ENCODE measurements at places on chromosomes 12 and 14. TPM values are rescaled to one million over a fixed set of nuclear protein-coding genes. Genes with fewer than 3 reads are reported as not detected.

KRT1 gene
- not detected for total RNA-seq

GON7 gene
- 64.4 TPM for total RNA-seq

CIT gene
- total RNA-seq, result 20.6 TPM

MYO1H gene
- not detected for total RNA-seq

EMP1 gene
- total RNA-seq, result 250 TPM

CDKL1 gene
- 2.5 TPM for total RNA-seq

IL23A gene
- total RNA-seq, result 1.1 TPM

ALDH6A1 gene
- 6.1 TPM for total RNA-seq

ASCL1 gene
- not detected for total RNA-seq

TMEM30B gene
- total RNA-seq, result not detected

DHRS2 gene
- 7.6 TPM for total RNA-seq

RIPK3 gene
- total RNA-seq, result not detected

GZMB gene
- not detected for total RNA-seq

RFX4 gene
- total RNA-seq, result not detected

SMCO2 gene
- total RNA-seq, result not detected

TEAD4 gene
- 27.3 TPM for total RNA-seq

ACSS3 gene
- 7.0 TPM for total RNA-seq

TAS2R31 gene
- not detected for total RNA-seq

ATL1 gene
- total RNA-seq, result 5.9 TPM

OSGEP gene
- total RNA-seq, result 87.9 TPM

HCAR1 gene
- 0.03 TPM for total RNA-seq

PRH2 gene
- not detected for total RNA-seq

SLC4A8 gene
- total RNA-seq, result 16.6 TPM

RNASE7 gene
- not detected for total RNA-seq

All from Daoy (cell line).